Right lobe of liver (tissue), 6 donors: ENCODE measurements at places on chromosomes 5 and 9.

DNA sequence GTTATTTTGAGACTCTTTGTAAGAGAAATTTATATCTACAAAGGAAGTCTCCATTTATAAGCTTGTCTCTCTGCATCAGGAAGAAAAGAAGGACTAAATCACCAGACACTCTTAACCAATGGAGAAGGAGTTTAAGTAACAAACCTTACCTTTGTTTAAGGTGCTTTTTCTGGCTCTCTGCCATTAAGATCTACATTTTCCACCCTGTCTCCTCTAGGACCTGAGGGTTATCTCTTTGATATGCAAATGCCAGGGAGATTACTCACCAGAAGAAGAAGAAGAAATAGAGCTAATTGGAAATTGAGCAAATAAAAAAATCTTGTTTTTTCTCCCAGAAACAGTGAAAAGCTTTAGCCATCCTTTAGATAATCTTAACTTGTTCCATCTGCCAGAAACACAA lies 60.9 kb downstream of the CDKN2A start:
- no peak for DNase-seq

GRCh38 chr9:109001275-109001676 lies 12.0 kb downstream of the CTNNAL1 start:
- DNase-seq = no peak

DNA sequence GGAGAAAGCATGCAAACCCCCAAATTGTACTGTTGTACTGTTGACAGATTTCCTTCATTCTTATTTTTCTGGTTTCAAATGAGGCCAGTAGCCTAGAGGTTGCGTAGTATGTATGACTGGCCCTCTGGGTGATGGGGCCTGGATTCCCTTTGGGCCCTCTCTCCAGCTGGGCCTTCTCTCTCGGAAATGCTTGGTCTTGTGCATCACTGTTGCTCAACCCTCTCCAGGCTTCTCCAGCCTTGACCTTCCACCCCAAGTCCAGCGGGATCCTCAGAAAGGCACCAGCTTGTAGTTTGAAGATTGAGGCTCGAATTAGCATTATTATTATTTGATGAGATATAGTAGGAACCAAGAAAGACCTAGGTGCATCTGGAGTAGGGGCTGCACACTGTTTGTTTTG lies 87.0 kb downstream of the ANGPTL2 start:
- DNase-seq = no peak

GRCh38 chr9:13841746-13842462 lies 472.0 kb downstream of the NFIB start:
- no peak for DNase-seq

DNA sequence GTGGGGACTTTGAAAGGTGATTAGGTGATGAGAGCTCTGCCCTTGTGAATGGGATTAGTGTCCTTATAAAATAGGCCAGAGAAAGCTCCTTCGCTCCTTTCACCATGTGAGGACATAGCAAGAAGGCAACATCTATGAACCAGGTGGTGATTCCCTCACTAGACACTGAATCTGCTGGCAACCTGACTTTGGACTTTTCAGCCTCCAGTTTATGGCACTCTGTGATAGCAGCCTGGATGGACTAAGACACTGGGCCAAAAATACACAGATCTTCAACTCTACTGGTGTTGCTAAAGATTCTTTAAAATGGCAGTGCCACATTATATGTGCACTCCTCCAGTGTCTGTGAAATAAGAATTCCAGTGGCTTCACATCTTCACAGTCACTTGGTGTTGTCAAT lies 41.2 kb upstream of the COL15A1 start:
- DNase-seq = no peak

- DNase-seq = no peak
Observed at GRCh38 chr5:12459326-12459725, 555.1 kb upstream of the CTNND2 start.

DNA sequence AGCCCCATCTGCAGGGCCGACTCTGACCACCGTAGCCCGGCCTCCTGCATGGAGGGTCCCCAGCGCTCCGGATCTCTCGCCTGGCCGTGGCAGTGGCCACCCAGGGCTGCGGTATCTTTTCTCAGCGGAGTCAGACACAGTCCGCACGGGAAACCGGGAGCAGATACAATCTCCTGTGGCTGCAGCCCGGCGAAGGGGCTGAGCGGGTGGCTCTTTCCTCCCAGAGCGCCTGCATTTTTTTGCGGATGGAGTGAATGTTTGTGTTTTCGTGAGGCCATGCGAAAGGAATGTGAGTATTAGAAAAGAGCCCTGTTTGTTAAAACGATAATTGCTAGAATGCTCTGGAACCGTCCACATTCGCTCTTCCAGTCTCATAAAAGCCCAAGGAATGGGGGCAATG lies 53.4 kb upstream of the PTCH1 start:
- no peak for DNase-seq

GRCh38 chr9:108684288-108685025 lies 171.3 kb downstream of the ACTL7B start:
- no peak for DNase-seq
